Cerebellum (tissue), 4 donors: ENCODE measurements at places on chromosomes 1 and 21.

- DNase-seq, result peak; percentile 3
Observed at GRCh38 chr1:217660353-217661062, 29.4 kb downstream of the SPATA17 start.

- no peak for DNase-seq
Observed at GRCh38 chr1:11188381-11188780, 774 bp upstream of the ANGPTL7 start.

DNA sequence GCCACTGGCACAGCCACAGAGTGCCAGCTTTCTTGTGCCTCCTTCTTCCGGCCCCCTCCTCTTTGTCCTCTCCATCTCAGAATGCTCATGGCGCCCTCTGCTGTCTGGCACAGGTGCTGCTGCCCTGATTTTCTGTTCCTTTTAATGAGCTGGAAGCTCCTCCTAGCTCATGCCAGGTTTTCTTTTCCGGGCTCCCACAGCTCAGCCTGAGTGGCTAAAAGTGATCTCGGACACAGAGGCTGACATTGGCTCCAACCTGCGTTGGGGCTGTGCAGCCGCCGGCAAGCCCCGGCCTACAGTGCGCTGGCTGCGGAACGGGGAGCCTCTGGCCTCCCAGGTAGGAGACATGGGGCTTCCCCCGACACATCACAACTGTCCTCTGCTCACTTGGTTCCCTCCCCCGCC, 18.7 kb downstream of the CNTN2 start:
- peak; percentile 92 for DNase-seq

- DNase-seq, result peak; percentile 1
Observed at GRCh38 chr1:192610112-192610889, 25.6 kb upstream of the RGS13 start.

DNA sequence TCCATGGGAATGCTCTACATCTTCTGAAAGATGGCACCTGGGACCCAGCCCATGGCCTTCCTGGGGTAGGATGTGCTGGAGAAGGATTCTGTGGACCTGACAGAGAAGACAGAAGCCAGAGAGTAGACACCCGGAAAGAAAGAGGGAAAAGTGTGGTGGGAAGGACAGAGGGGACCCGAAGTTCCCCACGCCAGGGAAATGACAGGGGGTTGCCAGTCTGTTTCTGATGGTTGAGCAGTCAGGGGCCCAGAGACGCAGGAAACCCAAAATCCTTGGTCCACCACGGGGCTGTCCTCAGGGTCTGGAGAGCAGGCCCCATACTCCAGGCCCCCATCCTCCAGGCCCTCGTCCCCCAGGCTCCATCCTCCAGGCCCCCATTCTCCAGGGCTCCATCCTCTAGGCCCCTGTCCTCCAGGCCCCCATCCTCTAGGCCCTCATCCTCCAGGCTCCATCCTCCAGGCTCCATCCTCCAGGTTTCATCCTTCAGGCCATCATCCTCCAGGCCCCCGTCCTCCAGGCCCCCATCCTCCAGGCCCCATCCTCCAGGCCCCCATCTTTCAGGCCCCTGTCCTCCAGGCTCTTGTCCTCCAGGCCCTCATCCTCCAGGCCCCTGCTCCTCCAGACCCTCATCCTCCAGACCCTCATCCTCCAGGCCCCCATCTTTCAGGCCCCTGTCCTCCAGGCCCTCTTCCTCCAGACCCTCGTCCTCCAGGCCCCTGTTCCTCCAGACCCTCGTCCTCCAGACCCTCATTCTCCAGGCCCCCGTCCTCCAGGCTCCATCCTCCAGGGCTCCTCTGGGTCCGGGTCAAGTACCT, 1.0 kb upstream of the TFF2 start:
- no peak for DNase-seq

DNA sequence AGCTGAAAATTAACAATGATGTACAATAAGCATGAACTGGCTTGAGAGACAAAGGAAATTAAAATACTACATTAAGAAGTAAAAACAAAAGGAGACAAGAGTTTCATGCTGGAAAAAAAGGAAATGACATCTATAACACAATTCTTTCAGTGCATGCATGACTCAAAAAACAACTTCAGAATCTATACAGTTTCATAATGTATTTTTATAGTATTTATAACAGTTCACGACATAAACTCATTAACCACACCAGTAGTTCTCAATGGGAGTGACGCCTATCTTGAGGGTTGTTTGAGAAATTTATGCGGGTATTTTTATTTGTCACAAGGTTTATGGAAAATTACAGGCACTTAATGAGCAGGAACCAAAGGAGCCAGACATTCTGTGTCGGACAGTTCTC, 168.5 kb downstream of the SMYD3 start:
- DNase-seq, result no peak

DNA sequence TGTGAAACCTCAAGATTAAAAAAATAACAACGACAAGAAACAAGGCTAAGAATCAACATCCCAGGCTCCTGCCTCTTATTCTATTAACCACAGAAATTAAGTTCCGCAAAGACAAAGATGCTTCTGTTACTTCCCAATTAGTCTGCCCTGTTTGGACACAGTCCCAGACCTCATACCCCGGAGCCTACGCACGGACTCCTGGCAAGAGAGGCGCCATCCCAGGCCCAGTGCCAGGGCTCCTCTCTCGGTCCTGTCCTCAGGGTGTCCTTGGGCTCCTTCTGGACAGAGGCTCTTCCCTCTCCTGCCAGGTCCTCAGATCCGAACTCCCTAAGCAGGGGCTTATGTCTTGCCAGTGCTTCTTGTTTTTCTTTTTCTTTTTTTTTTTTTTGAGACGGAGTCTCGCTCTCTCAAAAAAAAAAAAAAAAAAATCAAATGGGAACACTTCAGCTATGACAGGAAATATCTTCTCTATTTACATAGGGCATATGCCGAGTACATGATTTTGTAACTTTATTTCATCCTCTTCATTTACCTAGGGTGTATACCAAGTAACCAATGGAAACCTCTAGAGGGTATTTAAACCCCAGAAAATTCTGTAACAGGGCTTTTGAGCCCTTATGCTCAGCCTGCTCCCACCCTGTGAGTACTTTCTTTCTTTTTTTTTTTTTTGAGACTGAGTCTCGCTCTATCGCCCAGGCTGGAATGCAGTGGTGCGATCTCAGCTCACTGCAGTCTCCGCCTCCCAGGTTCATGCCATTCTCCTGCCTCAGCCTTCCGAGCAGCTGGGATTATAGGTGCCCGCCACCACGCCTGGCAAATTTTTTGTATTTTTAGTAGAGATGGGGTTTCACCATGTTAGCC, 11.7 kb upstream of the ENO1 start:
- DNase-seq, result peak; percentile 60

DNA sequence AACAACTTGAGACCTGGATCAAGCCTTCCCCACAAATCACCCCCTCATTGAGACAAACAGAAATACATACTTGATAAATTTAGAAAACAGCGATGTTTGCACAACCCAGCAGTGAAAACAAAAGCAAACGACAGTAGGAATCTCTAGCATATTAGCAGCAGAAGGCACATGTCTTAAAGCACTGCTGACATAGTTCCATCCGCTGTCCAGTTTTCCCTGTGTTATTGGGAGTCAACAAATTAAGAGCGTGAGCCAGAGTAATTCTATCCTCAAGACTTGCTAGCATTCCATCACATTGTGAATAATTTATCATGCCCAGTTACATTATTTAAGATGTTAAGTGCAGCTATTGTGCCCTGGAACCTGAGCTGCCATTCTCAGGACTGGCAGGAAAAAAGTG, 55.3 kb downstream of the IGSF5 start:
- DNase-seq, result no peak

DNA sequence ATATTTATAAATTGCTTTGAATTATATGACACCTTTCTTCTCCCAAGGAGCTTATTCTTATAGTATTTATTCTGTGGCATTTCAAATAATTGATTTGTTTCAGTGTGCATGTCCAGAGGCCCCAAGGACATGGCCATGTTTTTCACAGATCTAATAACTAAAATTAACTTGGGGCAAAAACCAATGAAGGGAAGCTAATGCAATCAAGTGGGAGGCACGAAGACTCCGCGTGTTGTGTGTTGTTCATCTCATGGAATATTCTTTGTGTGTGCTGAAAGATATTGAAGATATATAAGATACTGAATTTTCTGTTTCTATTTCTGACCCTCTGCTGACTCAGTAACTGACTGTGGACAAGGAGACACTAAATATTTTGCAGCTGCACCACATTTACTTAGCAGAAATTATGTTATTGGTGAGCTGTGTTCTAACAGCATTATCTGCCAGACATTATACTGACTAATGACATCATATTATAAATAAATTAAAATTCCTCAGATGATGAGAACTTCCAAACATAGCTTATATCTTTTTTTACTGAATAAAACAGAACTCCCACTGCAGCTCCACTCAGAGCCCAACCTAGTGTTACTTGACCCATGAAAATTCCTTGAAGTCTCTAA, 519.3 kb upstream of the CXADR start:
- no peak for DNase-seq

DNA sequence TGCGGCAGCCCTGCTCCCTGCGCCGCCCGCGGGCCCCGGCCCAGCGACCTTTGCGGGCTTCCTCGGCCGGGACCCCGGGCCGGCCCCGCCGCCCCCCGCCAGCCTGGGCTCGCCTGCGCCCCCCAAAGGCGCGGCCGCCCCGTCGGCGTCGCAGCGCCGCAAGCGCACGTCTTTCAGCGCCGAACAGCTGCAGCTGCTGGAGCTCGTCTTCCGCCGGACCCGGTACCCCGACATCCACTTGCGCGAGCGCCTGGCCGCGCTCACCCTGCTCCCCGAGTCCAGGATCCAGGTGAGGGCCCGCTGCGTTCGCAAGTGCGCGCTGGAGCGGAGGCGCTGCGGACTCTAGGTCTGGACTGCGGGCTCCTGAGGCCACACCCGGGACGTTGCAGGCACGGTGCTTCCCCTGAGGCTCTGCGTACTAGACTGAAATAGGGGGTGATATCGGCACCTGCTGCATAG, 351 bp downstream of the MIXL1 start:
- no peak for DNase-seq

- DNase-seq, result no peak
Observed at GRCh38 chr21:38898422-38899096, 92.8 kb downstream of the ETS2 start.

DNA sequence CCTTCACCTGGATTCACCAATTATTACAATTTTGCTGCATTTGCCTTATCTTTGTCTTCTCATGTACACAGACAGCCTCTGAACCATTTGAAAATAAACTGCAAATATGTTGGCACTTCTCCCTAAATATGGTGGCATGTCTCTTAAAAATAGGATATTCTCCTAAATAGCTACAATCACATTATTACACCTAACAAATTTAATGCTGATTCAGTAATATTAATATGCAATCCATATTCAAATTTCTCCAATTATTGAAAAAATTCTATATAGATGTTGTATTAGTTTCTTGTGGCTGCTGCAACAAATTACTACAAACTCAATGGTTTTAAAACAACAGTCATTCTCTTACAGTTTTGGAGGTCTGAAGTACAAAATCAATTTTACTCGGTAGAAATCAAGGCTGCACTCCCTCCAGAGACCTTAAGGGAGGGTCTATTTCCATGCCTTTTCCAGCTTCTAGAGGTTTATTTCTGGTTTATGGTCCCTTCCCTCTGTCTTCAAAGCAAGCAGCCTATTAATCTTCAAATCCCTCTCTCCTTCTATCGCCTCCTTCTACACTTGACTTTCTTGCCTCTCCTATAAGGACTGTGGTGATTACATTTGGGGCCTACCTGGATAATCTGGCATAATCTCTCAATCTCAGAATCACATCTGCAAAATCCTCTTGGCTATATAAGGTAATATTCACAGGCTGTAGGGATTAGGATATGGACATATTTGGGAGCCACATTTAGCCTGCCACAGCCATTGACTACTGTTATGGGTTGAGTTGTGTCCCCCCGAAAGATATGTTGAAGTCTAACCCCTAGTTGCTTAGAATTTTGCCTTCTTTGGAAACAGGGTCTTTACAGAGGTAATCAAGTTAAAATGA, 52.5 kb upstream of the BOLA1 start:
- DNase-seq, result no peak

GRCh38 chr1:226572325-226572726, 23.8 kb downstream of the STUM start:
- DNase-seq, result no peak

- DNase-seq, result no peak
Observed at GRCh38 chr1:54543729-54544496, 4.1 kb upstream of the ACOT11 start.

GRCh38 chr1:76203127-76203526, 128.6 kb downstream of the ST6GALNAC3 start:
- DNase-seq, result no peak

DNA sequence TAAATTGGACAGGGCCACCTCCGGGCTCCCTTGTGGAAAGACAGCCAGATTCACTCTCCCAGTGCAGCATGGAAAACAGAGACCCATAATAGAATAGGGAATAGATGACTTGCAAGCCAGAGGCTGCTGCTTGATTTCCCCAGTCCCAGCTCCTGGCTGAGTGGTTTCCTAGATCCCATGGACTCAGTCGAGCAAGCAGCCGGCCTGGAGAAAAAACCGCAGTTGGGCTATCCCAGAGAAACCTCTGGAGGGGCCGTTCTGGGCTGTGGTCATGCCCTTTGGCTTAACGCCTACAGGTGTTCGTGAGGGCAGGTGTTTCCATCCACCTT, 61.7 kb downstream of the ELK4 start:
- no peak for DNase-seq

DNA sequence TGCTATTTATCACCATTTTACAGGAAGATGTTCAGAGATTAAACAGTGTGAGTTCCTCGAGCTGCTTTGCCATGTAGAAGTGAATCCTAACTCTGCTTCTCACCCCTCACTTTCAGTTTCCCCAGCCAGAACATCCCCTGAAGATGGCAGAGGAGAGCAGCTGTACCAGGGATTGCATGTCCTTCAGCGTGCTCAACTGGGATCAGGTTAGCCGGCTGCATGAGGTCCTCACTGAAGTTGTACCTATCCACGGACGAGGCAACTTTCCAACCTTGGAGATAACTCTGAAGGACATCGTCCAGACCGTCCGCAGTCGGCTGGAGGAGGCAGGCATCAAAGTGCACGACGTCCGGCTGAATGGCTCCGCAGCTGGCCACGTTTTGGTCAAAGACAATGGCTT, 16.9 kb downstream of the TENT5C start:
- DNase-seq, result no peak

DNA sequence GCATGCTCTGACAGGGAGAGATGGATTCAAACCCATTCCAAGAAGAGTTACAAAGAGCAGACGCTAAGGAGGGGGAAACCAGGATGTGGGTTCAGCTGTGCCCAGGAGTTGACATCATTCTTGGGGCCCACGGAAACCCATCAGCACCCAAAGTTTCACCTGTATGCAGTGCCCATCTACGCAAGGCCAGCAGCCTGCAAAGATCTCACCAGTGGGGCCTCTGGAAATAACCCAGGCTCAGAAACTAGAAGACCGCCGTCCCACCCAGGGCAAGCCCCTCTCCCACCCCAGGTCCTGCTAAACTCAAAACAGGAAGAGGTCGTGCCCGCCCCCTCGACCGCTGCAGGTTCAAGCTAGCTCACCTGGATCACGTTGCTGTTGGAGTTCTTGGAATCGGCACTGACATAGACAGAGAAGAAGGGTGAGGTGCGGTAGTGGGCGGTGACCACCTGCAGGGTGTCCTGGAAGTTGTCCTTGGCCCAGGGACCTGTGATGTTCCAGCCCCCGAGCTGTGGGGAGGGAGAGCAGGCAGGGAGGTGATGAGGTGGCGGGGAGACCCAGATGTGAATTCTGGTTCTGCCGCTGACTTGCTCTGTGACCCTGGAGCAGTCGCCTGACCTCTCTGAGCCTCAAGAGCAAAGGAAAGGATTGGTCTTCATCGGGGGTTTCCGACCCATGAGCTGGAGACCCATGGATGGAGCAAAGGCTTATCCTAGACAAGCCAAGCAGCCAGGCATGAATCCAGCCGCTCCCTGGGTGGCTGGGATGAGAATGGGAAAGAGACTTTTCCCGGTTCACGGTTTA, 31.7 kb downstream of the ECE1 start:
- DNase-seq, result no peak

GRCh38 chr1:168405906-168406549, 125.4 kb downstream of the TBX19 start:
- DNase-seq, result no peak

- DNase-seq, result no peak
Observed at GRCh38 chr1:25034736-25035522, 104.9 kb upstream of the RUNX3 start.
